Activated CD4-positive, alpha-beta T cell treated with anti-CD3 and anti-CD28 coated beads, Interleukin-2, amount 50 U/mL, for 4 hours (primary cell): ENCODE measurements at places on chromosomes 16 and 17.
A peak's percentile ranks its signal among the peaks of the same experiment; 100 is the strongest.

DNA sequence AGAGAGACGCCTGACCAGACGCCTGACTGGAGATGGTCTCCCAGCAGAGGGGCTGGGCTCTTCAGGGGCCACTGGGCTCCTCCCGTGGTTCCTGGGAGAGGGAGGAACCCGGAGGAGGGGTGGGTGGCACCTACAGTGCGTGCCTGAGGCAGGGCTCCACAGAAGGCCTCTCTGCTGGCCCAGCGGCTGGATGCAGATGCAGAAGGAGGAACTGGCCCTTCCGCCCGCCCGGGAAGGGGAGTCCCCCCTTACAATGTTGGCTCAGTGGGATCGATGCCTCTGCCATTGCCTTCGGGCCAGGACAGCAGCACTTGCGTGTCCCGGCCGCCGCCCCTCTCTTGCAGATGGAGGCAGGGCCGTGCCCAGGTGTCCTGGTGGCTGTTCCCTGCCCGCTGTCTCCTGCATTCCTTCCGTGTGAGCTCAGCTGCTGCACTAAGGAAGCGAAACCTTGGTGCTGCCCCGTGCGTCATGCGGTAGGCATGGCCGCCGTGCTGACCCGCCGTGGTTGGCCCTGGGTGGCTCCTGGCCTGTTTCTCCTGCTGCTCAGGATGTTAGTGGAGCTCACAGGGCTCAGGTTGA is 15.1 kb downstream of the BAIAP2 start:
- no peak for DNase-seq

- DNase-seq: no peak
Measured at GRCh38 chr16:20175358-20175757, 101.7 kb upstream of the GPR139 start.

- DNase-seq: no peak
Measured at GRCh38 chr16:49280105-49280741, 1.4 kb downstream of the CBLN1 start.

GRCh38 chr16:67845291-67846062 is 1.3 kb upstream of the NUTF2 start:
- no peak for DNase-seq

DNA sequence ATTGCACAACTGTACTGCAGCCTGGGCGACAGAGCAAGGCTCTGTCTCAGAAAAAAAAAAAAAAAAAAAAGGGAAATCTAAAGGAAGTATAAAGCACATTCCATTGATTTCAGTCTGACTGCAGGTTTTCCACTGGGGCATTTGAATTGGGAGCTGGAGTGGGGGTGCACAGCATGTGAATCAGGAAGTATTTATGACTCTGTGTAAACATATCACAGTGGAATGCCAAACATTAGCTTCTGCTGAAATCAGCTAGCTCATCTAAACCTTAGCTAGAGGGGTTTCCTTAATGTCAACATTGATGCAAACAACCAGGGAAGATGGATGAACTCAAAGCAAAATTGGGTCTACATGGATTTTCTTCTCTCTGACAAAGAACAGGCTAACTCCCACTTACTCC is 641.0 kb upstream of the EEF2KMT start:
- DNase-seq: no peak

GRCh38 chr17:28982131-28982793 is 23.6 kb downstream of the SEZ6 start:
- DNase-seq: peak; percentile 18

DNA sequence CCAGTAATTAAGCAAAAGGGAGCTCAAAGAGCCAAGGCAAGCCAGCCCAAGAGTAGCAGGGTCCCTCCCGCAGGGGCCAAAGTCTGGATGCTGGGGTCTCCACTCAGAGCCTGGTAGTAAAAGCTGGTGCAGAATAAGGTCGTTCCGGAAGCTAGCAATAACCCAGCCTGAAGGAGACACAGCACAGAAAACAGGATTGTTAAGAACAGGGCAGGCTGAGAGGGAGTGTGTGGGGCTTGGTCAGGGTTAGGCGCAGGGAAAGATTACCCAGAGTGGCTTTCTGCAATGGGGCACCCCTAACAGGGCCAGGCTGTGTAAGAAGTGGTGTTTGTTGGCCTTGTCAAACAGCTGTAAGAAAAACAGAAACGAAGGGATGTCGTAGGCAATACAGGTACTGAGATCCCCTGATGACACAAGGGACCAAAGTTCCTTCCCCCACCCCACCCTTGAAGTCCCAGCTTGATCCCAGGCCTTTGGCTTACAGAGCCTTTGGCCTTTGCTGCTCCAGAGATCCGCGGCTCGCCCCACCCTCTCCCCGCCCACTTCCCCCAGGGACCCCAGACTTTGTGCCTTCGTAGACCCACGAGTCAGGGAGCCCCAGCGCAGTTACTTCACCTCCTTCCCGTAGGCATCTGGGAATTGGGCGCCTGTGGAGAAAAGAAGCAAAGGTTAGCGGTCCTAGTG is 712 bp downstream of the TMEM256 start:
- no peak for DNase-seq

GRCh38 chr17:39200070-39200879 is at the start of gene RPL19:
Gene RPL19 (plus strand): TSS chr17:39200283. CDS start chr17:39200345, 62 bp downstream.
- DNase-seq: peak; percentile 75

DNA sequence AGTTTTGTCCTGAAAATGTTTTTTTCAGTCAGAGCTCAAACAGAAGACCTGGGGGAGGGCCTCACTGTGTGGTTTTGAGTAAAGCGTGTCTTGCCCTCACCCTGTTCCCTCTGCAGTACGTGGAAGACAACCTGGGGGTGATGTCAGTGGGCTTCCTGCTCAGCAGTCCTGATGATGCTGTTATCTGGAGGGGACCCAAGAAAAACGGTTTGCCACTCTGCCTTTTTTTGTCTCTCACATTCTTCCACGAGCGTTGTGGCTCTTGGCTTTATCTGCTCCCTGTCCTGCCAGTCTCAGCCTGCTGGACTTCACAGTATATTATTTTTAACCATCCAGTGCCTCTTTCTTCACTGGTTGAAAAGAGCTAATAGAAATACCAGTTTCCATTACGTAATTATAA is 12.9 kb downstream of the NUBP1 start:
- DNase-seq: no peak

DNA sequence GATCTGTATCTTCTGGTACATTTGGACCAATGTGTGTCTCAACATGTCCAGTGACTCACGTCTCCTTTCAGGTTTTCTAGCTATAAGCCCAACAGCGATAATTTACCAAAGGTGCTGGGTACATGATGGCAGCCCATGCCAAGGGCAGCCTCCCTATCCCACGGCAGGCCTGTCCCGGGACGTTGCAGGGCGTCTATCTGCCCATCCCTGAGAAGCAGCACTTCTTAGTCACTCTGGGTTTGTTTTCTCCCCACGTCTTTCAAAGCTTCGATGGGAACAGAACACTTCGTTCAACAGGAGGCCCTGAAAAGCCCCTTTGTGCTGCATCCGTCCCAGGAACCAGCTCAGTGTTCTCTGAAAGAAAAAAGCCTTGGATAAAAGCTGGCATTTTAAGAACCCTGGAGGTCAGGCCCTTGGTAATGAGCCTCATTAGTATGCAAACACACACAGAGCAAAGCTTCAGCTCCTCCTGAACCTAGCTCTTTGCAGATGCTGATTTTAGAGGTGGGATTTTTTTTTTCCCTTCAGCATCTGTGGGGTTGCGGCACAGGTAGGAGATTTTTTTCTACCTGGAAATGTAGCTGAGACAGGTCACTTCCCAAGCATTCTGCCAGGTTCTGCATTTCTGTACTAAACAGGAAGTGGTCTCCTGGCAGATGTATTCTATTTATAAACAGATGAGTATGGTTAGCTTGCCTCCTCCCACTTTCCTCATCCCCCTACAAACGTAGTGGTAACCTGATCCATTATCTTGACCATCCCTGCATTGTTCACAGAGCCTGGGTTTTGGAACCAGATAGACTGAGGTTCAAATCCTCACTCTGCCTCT is 17.5 kb upstream of the MT4 start:
- no peak for DNase-seq

DNA sequence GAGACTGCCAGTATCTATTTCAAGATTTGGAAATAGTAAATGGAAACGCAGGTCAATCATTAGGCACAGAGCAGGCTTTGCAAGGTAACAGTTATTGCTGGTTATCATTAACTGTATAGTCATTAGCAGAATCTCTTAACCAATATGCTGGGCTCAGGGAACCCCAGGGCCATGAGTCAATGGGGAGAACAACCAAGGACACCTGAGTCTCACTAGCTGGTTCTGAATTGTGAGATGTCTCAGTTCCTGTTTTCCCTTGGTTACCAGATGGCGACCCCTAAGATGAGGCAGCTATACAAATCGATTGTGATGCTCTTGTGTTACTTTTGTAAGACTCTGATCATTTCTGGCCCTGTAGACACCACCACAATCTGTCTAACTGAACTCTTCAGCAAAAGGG is 385.3 kb downstream of the HAPSTR1 start:
- no peak for DNase-seq

GRCh38 chr17:32016231-32016630 is 9.0 kb downstream of the LRRC37B start:
- DNase-seq: no peak

- DNase-seq: no peak
Measured at GRCh38 chr17:35733366-35733765, 1.9 kb downstream of the RASL10B start.

- DNase-seq: peak; percentile 71
Measured at GRCh38 chr17:38701504-38702165, 3.4 kb upstream of the MLLT6 start.

DNA sequence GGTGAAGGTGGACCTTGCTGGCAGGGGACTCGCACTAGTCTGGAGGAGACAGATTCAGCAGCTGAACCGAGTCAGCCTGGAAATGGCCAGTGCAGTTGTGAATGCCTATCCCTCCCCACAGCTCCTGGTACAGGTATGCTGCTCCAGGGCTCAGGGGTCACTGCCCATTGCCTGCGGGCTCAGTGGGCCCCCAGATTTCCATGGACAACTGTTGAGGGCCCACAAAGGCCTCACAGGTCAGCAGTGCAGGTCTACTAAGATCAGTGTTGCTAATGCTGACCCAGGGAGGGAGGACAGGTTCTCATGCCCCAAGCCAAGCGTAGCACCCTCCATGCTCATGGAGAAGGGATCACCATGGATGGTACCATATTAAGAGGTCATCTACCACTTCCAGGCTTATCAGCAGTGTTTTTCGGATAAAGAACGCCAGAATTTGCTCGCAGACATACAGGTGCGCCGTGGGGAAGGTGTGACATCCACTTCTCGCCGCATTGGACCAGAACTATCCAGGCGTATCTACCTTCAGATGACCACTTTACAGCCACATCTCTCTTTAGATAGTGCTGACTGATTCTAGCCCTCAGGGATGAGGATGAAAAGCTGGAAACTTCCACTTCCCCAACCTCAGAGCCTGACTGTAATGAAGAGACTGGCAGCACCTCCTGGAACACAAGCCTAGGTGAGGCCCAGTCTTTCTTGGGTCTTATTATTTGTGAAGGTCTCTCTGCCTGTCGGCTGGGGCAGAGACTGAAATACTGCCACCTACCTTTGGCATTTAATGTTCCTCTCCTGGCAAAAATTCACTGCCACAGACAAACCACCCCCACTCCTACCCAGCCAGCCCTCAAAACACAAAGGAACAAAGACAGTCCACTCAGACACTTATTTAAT is 7.6 kb downstream of the EME1 start:
- no peak for DNase-seq

- DNase-seq: no peak
Measured at GRCh38 chr16:72092832-72093447, 480 bp downstream of the TXNL4B start.

DNA sequence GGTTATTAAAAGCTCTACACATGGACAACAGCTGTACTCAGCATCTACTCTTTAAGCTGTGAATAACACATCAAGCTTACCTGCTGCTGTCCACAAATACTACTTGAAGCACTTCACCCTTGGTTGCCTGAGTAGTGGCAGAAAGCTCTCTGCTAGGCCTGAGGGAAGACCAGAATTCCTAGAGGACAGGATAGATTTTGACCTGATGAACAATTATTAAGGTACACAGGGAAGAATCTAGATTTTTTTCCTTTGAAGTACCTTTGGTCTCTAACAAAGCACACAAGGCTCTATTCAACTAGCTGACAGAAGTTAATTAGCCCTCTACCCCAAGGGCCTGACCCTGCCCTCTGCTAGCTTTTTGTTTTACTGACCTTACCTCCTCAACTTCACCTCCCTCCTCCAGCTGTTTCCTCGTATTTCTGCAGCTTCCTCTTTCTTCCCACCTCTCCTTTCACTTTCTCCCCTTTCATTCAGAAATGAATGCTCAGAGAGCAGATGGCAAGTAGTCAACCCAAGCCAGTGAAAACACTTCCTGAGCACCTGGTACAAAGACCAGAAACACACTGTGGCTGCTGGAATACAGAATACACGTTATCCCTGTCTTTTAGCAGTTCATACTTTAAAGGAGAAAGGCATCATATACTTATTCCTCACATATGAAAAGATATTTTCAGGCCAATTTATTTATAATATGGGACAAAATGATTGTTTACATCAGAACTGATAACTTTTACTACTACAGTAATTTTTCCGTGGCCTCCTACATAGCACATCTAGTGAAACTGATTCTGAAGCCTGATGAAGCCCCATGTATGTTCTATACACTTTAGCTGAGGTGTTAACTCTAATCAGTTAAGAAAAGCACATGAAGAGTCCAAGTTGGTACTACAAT is 5.7 kb upstream of the VEZF1 start:
- DNase-seq: no peak

GRCh38 chr17:28716740-28717577 is 709 bp downstream of the RAB34 start:
- DNase-seq: no peak

- DNase-seq: no peak
Measured at GRCh38 chr17:82464567-82464929, 6.0 kb downstream of the NARF start.

DNA sequence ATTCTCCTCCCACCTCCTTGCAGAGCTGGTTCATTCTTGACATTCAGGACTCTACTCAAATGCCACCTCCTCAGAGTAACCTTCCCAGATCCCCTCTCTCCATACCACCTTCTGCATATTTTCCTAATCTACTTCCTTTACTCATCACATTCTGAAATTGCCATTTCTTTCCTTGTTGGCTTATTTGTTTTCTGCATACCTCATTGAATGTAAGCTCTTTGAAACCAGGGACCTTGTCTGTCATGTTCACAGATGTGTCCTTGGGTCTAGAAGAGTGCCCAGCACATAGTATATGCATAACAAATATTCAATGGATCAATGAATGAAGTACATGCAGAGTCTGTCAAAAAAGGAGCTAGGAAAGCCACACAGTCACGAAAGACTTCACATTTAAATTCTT is 7.8 kb upstream of the LONP2 start:
- no peak for DNase-seq

DNA sequence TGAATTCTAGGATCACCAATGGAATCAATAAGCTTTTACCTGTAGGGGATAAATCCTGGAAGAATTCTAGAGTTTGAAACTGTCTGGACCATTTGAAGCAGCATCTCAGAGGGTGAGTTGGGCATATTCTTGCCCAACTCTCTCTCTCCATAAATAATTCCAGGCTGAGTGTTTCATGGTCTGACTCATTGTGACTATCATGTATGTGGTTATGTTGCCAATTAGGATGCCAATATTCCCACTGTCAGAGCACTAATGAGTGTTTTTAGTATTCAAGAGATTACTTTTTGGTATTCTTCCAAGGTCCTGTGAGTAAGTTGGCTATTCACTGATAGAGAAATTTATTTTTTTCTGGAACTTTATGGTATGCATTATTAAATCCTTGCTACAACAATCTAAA is 456.9 kb downstream of the TOX3 start:
- DNase-seq: no peak
